Fibroblast of villous mesenchyme (primary cell): ENCODE measurements at places on chromosomes 2 and 18. TPM values are rescaled to one million over a fixed set of nuclear protein-coding genes. Genes with fewer than 3 reads are reported as not detected.

GRCh38 chr2:228263156-228263555 is 81.7 kb upstream of the SPHKAP start:
- no peak for DNase-seq

- DNase-seq = no peak
Measured at GRCh38 chr18:77478646-77479442, 229.2 kb downstream of the GALR1 start.

DNA sequence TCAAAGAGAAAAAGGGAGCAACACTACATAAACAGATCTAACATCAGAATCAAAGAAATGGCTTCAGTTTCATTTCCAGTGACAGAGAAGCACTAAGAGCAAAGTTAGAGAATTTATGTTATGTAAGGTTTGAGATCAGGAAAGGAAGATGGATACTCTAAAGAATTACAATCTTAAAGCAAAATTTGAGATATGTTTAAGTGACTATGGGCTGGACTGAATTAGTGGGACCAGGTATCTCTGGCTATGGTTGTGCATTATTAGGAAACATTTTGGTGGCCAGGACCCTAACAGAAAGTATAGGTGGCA is 208.2 kb downstream of the CCDC178 start:
- DNase-seq = no peak

- no peak for DNase-seq
Measured at GRCh38 chr2:191656792-191657191, 21.1 kb upstream of the NABP1 start.

The CCDC85A gene
- 2.3 and 5.2 TPM in 2 replicates for total RNA-seq
